NK-92 treated with Interleukin-12 subunit alpha and Interleukin-12 subunit beta, amount 100 ng/mL, for 24 hours (cell line): ENCODE measurements at places on chromosomes 4 and X.

- DNase-seq: no peak
Observed at GRCh38 chr4:15348695-15349094, 79.1 kb upstream of the C1QTNF7 start.

DNA sequence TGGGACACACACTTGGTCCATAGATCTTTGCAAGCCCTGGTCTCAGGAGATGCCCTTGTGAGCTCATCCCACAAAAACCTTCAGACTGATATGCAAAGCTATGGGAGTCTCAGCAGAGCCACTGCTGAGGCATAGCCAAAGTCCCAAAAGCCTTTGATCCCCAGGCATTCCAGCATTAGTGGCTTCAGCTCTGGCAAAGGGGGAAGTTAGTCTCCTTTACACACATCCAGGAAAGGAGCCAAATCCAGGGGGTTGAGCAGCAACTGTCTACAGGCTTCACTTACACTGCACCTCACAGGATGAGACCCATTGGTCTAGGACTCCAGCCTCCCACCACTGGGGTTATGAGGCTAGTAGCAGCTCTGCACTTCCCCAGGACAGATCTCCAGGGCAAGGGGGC is 14.0 kb downstream of the PF4 start:
- no peak for DNase-seq

DNA sequence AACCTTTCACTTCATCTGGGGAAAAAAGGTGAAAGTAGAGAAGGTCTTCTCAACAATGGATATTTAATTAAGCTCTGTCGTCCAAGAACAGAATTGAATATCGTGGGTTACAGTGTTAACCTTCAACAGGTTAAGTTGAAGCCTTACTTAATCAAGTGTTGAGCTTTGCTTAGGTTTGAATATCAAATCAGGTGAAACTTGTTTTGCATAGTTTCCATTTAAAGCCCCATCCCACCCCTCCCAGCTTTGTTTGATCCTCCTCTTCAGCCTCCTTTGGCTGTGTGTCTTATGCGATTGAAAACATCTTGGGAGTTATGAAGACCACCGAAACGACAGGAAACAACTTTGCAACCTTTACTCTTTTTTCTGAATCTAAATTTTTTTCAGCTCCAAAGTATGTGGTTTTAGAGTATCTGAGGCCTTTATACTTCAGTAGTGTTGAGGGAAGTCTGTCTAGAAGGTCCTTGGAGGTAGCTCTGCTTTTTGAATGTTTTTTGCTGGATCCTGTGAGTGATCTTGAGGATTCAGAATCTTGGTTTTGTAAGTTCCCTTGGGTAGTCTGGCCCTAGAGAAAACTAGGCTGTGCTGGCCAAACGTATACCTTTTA is 39.1 kb downstream of the MCUB start:
- no peak for DNase-seq

DNA sequence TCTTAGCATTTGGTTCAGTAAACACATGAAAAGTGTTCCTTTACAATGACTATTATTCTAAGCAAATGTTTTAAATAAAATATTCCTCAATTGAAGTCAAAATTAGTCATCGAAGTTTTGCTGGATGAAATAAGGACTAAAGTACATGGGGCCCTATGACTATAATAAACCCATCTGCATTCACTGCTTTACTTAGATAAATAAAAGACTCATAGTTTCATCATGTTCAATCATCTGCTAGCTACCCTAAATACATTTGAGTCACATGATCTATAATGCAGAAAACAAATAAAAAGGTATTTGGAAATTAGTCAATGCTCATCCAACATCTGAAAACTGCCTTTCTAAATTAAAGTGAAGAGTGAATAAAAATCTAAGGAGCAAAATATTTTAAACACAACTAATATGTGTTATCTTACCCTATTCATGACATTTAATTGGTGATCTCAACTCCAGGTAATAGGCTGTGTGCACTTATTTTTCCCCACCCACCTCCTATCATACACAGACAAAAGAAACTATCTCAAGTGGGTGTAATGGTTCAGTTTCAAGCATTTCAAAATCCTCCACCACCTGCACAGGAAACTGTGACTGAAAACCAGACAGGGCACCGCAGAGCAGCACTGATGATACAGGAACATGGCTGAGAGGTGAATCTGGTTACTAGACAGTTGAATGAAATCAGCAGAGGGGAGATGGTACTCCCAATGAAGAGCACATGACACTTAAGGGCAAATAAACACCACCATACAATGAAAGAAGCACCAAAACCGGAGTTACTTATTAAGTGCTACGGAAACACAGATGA is 78.6 kb downstream of the CAMK2D start:
- DNase-seq: no peak

- DNase-seq: no peak
Observed at GRCh38 chr4:40367451-40367850, 32.3 kb downstream of the CHRNA9 start.

- DNase-seq: no peak
Observed at GRCh38 chr4:22483551-22483981, 32.3 kb downstream of the ADGRA3 start.

DNA sequence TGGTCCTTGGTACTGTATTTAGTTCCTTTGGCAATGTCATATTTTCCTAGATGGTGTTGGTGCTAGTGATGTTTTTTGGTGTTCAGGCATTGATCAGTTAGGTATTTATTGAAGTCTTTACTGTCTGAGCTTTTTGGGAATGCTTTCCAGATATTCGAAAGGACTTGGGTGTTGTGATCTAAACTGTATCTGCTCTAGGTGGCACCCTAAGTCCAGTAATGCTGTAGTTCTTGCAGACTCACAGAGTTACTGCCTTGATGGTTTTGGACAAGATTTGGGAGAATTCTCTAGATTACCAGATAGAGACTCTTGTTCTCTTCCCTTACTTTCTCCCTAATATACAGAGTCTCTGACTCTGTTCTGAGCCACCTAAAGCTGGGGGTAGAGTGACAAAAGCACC is 513.6 kb upstream of the PITX2 start:
- no peak for DNase-seq

DNA sequence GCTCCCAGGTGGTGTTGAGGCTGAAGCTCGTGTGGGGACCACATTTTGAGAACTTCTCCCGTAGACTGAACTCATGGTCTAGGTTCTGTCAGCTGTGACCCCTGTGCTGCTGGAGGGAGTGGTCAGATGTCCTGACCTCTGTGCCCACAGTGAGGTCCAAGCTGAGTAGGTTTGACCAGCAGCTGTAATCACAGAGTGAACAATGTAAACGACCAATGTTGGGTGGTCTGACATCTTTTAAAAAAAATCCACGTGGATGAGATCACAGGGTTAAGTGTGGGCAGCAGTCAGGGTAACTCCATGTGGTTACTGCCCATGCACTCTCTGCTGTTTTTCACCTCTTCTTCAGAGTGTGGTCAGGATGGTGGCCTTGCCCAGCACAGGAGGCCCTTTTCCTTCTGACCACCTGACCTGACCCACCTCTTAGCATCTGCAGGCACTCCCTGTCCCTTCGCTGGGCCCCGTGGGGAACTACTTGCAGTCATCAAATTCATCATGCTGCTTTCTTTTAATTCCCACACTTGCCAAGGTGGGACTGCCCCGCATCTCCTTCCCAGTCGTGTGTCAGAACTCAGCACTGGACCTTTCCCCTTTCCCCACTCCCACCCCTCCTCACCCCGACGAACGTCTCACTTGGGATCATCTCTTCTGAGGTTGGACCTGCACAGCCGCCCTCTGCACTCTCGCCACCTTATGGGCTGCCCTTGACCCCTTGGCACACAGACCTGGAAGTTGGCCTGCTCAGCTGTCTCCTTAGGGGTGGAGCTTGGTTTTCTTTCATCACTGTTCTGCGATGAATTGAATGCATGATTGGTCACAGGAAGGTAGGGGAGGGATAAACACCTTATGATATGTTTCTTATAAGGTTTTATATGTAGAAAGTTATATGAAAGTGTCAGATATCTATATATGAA is 120.1 kb downstream of the PTTG2 start:
- no peak for DNase-seq

DNA sequence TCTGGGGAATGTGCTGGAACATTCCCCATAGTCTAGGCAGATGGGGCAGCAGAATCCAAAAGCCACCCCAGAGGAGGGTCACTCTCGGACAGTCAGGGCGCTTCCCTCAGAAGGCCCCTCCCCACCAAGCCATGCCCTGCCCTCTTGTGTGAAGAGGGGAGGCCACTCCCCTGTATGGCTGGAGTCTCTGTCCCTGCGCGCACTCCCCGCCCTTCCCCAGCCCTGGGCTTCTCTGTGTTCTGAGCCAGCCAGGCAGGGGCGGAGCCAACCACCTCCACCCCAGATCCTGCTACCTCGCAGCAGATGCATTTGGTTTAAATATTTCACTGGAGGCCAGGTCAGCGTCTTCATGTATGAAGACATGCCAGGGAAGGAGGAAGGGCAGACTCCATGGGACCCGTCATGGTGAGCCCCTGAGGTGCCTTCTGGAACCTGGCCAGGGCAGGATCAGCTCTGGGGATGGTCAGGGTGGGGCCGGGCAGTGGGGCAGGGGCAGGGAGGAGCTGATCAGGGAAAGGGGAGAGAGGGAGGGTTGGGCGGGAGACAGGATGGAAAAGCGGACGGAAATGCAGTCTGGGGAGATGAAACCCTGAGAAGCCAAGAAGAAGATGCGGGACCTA is 107.3 kb downstream of the ADRA2C start:
- DNase-seq: no peak

- no peak for DNase-seq
Observed at GRCh38 chr4:112818594-112818965, 181.6 kb downstream of the LARP7 start.

GRCh38 chrX:140815868-140816267 is 106.3 kb downstream of the LINC00632 start:
- no peak for DNase-seq

DNA sequence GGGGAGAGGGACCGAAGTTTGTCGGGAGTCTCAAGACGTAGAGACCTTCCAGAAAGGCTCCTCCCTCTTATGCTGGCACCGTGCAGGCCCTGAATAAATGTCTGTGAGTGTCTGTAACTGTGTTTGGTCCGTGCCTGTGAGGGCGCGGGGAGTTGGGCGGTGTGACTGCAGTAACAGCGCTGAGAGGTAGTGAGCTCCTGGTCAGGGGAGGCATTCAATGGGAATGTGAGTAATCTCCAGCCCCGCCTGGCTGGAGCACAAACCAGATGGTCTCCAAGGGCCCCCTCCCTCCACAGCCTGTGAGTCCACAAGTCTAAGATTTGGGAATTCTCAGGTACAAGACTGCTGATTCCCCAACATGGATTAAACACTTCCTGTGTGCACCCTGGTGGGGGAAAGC is 100.0 kb downstream of the HMX1 start:
- no peak for DNase-seq

- no peak for DNase-seq
Observed at GRCh38 chr4:133891011-133891410, 310.6 kb downstream of the PABPC4L start.

DNA sequence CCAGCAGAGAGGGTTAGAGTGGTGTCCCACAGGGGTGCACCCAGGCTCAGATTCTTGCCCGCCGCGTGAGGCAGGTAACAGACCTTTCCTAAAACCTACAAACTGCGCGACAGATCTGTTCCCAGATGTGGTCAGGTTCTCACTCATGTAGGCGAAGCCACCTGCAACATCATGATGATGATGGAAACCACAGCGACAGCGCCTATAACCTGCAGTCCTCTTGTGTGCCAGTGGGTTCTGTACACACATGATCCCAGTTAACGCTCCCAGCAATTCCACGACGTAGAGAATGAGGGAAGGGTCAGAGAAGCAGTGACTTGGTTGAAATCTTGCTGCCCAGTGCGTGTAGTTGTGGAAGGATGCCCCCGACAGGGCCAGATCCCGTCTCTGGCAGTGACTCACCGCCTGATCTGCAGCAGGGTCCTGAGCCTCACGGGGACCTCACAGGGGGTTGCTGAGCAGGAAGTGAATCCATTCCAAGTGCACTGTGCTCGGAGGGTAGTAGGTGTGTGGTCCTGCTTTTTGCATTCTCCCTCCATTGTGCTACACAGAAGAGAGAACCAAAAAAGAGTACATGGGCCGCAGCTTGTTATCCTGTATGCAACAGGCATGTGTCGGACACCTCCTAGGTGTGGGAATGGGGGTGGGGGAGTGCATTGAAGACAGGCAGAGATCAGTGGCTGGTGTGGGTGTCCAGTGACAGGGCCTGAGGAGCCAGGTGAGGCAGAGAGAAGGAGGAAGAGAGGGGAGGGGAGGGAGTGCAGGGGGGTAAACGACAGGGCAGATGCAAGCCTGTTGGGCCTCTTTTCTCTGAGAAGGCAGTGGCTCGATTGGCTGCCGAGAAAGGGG is 66.6 kb downstream of the MTMR1 start:
- no peak for DNase-seq

DNA sequence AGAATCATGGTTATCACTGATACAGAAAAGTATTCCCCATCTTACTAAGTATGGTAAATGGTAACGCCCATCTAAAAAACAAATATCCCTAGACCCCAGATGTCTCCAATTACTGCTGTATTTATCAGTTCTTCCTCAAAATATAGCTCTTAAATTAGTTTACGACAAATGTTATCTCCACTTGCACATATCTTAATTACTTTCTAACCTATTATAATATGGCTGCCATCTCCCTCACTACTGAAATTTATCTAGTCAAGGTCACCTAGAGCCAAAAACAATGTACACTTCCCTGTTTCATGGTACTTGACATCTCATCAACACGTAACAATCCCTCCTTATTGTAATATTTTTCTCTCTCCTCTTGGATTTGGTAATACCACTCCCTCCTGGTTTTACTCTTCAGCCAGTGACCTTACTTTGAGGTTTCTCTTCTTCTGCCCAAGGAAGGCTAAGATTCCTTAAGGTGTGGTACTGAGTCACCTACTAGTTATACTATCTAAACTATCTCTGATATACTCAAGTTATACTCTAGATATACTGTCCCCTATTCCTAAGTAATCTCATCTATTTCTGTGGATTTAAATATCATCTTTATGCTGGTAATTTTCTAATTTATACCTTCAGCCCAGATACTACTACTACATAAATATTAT is 8.6 kb downstream of the LCORL start:
- DNase-seq: no peak

GRCh38 chr4:7708981-7709380 is 230.7 kb downstream of the AFAP1 start:
- no peak for DNase-seq

DNA sequence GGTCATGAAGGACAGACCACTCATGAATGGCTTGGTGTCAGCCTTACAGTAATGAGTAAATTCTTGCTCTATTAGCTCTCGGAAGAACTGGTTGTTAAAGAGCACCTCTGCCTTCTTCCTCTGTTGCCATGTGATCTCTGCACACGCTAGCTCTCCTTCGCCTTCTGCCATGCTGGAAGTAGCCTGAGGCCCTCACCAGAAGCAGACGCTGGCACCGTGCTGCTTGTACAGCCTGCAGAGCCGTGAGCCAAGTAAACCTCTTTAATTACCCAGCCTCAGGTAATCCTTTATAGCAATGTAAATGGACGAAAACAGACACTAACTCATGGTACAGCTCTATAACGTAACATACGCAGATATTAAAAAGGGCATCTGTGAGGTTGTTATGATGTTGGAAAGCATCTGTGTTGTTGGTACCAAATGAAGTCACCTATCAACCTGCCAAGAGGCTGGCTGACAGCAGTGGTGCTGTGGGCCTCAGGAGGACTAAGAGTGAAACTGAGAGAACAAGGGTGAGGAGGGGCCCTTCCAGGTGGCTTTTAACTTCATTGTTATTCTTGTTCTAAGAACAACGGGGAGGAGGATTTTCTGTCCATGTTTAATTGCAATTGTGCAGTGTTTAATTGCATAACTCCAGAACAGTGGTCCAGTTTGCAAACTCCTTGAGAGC is 69.2 kb downstream of the CRMP1 start:
- no peak for DNase-seq
